ENCODE measurements at places on chromosomes 5 and 9. TPM values are rescaled to one million over a fixed set of nuclear protein-coding genes. Genes with fewer than 3 reads are reported as not detected.

CARD6 gene
- 3.8 TPM for total RNA-seq

SLC9A3 gene
- 2.9 TPM for total RNA-seq

PCDHGB4 gene
- total RNA-seq: 0.93 TPM

TBC1D2 gene
- 8.7 TPM for total RNA-seq

CLPTM1L gene
- total RNA-seq: 159 TPM

SHOC1 gene
- total RNA-seq: not detected

APBA1 gene
- 0.51 TPM for total RNA-seq

SURF4 gene
- 205 TPM for total RNA-seq

FBXO10 gene
- total RNA-seq: 8.4 TPM

NEURL1B gene
- 3.3 TPM for total RNA-seq

TRPM3 gene
- not detected for total RNA-seq

MEIKIN gene
- total RNA-seq: not detected

FST gene
- 11.0 TPM for total RNA-seq

PCDH12 gene
- not detected for total RNA-seq

PDCD1LG2 gene
- 0.24 TPM for total RNA-seq

DDX4 gene
- not detected for total RNA-seq

DRD1 gene
- 0.51 TPM for total RNA-seq

KCTD16 gene
- 0.08 TPM for total RNA-seq

SOHLH1 gene
- not detected for total RNA-seq

SLC6A18 gene
- total RNA-seq: not detected

NIPAL4 gene
- total RNA-seq: 10.1 TPM

SH2D3C gene
- not detected for total RNA-seq

C5orf58 gene
- total RNA-seq: not detected

F2RL1 gene
- total RNA-seq: 281 TPM

SPATA31A1 gene
- total RNA-seq: not detected

CENPH gene
- total RNA-seq: 35.5 TPM

FOXD4L5 gene
- total RNA-seq: not detected

Data from A549 treated with RU486 at 1 μM for 4 hours (cell line).